ENCODE measurements at places on chromosomes 5 and 9.

DNA sequence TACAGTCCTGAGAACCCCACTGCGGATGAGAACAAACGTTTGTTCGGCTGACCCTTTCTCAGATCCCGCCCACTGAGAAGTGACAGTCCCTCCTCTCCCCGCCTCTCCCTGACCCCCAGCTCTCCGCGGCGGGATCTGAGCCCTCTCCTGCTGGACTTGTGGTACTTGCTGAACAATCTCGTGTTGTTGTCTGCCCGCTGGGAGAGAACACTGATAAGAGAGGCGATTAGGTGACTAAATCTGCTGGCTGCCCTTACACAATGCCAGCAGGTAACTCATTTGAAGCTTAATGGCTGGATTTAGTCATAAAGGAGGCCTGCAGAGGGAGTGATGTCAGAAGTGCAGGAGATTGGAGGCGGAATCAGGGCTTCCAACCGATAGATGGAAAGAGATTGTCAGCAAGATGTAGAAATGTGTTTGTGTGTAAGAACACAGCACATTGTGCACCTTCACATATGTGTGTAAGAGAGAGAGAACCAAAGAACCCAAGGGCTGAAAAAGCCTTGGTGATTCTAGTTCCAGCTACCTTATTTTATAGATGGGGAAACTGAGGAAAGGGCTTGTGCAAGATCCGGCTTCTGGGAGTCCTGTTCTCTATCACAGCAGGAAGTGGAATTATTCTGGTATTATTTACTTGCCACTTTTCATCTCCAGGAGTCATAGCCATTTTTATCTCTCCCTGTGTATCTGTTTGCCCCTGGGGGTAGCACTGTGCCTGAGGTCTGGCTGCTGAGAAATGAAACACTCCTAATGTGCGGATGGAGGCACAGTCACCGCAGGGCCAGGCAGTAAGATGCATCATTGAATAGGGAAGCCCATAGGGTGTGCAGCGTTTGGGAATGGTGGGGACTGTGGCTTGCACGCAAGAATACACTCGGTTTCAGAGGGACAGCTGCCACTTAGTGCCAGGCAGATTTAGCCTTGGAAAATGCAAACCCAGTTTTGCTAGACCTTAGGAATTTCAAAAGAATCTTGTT lies 203.7 kb upstream of the MSX2 start:
- peak; percentile 15 for DNase-seq

- peak; percentile 5 for DNase-seq
These were observed 1.1 kb downstream of the MAST4 start for GRCh38 chr5:66597183-66597757.

GRCh38 chr5:37812365-37812764 lies 27.5 kb downstream of the GDNF start:
- DNase-seq: no peak

GRCh38 chr5:88647901-88648300 lies 235.1 kb downstream of the MEF2C start:
- DNase-seq: no peak

DNA sequence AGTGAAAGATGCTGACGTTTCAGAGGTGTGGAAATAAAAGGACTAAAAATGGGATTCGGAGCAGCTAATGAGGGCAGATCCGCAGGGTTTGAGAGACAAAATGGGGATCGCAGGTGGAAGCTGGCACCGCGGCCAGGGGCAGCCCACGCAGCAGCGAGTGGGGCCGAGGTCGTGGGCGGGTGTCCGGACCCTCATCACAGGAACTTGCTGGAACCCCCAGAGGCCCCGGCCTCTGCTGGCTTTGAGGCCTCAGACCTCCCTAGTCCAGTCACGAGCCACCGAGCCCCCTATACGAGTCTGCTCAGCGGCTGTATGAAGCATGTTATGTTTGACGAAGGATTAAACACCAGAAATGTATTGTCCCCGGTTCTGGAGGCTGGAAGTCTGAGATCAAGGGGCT lies 45.8 kb upstream of the FCN1 start:
- no peak for DNase-seq

DNA sequence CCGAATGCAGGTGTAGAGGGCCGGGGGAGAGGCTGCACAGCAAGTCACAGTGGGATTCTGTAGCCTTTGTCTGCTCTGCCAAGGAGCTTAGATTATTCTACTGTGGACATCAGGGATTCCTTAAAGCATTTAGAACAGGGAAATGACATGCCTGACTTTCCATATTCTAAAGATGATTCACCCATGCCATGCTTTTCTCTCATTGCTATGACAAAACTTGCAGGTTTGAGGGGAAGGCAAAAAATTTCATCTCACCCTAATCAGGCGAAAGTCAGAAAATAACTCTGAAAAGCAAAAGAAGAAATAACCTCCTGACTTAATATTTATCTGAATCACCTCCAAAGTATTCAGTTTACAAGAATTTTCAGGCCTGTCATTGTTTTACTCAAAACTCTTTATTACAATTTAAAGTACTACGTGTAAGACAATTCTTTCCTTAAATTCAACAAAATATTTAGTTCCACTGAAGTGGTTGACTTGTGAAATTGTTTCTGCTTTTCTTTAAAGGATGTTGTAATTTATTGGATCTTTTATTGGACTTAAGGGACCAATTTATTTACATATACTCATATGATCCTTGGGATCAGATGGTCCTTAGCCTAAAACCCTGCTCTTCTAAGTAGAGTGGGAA lies 30.0 kb upstream of the GAS1 start:
- no peak for DNase-seq

DNA sequence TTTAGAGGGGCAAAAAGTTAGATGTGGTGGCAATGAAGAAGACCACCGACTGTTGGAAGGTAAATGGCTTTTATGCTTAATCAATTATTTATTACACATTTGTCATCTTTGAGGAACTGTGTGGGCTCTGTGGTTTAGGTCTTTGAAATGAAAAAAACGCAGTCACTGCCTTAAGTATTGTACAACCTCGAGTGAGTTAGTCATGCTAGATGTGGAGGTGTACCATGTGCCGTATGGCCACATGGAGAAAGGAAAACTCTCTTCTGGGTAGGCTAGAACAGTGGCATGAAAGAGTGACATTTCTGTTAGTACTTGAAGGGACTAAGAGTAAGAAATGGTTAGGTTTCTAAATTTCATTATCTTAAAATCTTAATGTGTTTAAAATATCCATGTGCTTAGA lies 166.1 kb downstream of the HACD4 start:
- no peak for DNase-seq
